ENCODE measurements at places on chromosomes 11 and 22.

- no peak for DNase-seq
Measured at GRCh38 chr11:64585150-64585549, 5.9 kb upstream of the SLC22A12 start.

GRCh38 chr11:122803716-122804115 lies 34.6 kb upstream of the CRTAM start:
- DNase-seq, result no peak

DNA sequence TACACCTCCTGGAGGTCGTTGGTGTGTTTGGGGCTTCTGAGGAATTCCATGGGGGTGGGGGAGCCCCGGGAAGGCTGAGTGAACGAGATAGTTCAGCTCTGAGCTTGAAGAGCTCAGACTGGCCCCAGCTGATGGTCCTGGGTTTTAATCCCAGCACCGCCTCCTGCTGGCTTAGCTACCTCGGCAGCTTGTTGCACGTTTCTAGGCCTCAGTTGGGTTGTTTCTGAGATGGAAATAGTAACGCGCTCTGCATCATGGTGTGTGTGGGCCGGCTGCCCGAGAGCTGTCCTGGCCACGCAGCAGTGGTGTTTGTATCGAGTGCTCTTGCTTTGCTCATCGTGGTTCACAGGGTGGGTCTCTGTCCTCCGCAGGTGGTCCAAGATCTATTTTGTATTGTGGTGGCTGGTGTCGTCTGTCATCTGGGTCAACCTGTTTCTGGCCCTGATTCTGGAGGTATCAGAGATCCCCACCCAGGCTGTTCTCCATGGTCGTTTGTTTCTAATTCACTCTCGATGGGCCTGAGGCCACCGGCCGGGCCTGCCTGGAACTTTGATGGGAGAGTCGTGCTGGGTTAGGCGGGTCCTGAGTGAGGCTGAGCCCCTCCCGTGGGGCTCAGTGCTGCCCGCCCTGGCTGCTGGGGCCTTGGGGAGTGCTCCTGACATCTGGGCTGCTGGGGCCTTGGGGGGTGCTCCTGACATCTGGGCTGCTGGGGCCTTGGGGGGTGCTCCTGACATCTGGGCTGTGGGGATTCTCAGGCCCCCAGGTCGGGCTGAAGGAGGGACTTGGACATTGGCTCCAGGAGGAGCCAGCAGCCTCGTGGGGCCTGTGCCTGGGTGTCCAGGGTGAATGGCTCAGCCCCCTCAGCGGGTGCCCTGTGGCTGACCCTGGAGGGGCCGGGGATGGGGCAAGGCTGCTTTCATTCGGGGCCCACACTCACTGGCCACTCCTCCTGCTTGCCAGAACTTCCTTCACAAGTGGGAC lies 37.7 kb downstream of the TPCN2 start:
- no peak for DNase-seq

GRCh38 chr11:69807106-69807815 lies 12.0 kb downstream of the FGF3 start:
- DNase-seq, result no peak

DNA sequence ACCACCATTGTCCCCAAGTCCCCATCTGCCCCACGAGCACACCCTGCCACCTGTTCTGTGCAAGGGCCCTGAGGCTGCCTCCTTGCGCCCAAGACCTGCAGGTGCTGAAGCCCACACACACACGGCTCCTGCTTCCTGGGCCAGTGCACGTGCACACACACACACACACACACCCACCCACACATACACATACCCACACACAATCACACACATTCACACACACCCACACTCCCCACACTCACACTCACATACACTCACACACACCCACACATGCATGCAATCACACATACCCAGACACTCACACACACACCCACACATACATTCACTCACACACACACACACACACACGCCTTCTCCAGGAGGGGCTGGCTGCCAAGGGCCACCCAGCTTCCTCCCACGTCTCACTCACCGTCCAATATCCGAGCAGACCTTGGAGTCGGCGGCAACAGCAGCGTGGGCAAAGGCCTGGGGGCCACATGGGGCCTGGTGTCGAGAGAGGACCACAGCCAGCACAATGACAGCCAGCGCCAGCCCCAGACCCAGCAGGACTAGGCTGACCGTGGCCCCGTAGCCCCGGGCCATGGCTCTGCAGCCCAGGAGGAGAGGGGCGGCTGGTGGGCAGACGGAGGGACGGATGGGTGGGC lies 616 bp downstream of the GGT5 start:
- DNase-seq, result no peak

DNA sequence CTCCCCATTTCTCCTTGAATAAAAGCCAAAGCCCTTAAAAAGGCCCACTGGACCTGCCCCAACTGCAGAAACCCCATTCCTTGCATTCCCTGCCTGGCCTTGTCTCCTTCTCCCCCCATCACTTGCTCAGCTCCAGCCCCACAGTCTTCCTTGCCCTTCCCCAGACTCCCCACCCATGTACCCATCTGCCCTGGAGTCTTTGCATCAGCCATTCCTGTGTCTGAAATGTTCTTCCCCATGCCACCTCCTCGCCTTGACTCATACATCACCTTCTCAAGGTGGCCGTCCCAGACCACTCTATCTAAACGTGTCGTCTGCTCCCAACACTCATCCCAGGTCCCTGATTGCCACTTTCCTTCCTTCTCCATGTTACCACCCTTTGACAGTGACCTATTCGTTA lies 77.4 kb upstream of the SHANK2 start:
- DNase-seq, result no peak

DNA sequence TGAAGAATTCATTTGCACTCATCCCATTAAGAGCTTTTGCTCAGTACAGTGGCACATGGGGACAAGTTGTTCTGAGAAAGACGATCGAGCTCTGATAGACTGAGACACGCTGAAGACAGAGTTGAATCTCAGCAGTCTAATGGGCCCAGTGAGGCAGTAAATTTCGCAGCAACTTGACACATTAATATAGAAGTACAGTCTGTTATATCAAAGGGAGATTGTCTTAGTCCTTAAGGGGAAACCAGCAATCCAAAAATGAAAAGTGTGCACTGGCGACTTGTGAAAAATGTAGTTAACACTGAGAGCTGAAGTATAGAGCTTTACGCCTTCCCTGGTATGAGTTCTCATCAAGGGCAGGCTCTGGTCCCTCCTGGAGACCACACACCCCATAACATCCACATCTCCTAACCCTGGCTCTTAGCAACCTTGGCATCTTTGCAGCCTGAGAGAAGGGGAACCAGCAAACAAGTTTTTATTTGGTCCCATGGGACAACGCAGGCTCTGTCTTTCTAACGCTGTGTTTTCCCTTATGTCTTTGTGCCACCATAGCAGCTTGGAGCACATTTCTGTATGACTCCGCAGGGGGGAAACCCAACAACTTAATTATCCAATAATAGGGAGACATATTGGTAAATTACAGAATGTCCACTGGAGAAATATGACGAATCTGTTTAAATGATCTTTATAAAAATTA lies 952.5 kb downstream of the OPCML start:
- DNase-seq, result no peak

GRCh38 chr11:2768471-2769408 lies 68.9 kb upstream of the KCNQ1OT1 start:
- DNase-seq, result no peak

- no peak for DNase-seq
Measured at GRCh38 chr22:36002718-36003260, 25.8 kb downstream of the RBFOX2 start.

GRCh38 chr22:25019427-25020184 lies 67.1 kb downstream of the KIAA1671 start:
- DNase-seq, result no peak

DNA sequence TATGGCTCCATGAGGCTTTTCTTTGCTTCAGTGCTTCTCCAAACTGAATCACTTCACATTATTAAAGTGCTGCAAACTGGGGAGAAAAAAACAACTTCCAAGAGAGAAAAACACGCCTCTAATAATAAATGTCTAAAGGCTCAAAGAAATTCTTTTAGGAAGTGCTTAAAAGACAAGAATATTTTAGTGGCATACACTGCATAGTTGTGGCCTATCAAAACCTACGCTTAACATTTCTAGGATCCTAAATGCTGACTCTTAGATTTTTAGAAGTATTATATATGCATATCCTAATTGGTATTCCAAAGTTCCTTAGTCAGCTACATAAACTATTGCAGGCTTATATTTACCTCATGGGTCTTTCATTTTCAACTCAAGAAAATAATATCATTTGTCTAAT lies 879.0 kb upstream of the CCDC90B start:
- no peak for DNase-seq

DNA sequence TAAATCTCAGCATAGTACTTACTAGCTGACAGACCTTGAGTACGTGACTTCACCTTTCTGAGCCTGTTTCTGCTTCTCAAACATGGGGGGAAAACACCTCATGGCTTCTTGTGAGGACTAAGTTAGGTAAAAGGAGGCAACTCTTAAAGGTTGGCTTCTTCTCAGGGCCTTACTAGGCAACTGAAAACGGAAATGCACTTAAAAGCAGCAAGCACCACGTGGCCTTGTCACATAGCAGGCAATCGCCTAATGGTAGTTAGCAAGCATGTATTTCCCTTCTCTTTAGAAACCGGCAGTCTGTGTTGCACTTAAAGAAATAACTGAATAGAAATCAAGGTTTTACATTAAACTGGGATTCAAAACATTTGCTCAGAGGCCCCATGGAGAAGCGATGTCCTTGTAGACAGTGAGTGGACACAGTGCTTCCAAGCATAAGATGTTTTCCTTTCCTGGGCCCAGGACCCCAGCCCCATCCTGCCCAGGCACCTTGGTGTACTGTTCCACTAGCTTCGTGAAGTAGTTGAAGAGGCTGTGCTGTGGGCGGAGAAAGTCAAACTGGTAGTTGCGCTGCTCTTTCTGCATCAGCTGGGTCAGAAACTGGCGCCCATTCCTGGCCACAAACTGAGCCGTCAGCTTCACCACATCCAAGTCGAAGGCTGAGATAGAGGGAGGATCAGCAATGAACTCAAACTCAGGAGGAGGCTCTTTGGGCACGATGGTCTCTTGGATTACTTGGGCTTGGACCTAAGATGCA lies 12.1 kb downstream of the SF3A1 start:
- DNase-seq, result no peak

DNA sequence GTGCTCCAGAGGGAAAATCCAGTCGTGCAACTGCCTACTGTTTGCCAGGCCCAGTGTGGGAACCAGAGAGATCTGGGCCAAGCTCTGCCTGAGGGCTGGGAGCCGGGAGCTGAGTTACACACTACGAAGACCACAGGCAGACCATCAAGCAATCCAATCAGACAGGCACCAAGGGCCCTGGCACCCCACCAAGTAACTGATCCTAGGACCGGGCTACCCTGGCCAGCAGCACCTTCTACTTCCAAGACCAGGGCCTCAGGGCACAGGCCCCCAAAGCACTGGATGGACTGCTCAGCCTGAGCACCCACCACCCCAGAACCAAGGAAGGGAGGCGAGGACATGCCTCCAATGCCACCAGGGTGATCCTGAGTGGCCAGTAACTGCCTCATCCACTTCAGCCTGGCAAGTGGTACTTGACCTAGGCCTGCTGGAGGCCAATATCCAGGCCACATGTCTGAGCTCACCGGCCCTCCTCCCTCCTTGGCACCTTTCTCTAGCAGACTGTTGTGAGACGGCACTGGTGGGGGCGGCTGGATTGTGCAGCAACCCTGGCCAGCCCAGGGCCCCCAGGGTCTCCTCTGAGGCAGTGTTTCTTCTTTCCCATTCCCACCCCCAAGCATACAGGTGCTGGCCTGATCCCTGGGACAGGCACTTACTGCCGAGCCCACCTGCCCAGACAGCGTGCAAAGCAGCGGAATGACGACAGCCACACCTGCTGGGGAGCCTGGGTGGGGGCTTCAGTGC lies 20.7 kb upstream of the ARFGAP3 start:
- no peak for DNase-seq

DNA sequence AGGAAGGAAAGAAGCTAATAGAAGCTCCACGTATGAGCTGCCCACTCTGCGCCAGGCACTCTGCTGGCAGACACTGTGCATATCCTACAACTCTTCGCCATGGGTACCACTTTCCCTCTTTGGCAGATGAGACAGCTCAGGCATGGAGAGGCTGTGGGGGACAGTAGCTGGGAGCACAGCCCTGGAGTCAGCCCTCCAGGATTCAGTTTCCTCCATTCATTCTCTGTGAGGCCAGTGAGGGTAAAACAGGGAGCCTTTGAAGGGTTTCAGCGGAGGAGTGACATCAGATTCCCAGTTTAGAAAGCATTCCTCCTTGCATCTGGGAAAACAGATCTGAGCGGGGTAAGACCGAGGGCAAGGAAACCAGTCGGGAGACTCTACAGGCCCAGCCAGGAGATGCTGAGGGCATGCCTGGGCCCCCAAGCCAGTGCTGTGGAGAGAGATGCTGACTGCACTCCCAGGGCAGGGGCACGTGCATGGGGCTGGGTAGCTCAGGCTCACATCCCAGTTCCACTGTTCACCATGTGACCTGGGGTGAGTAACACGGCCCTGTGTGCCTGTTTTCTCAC lies 58.3 kb upstream of the EMID1 start:
- DNase-seq, result no peak

- no peak for DNase-seq
Measured at GRCh38 chr11:68978626-68978930, 2.2 kb downstream of the MRGPRD start.

- DNase-seq, result no peak
Measured at GRCh38 chr11:104830080-104830479, 68.2 kb downstream of the CASP12 start.

- no peak for DNase-seq
Measured at GRCh38 chr11:9914064-9914463, 250.2 kb downstream of the SWAP70 start.

DNA sequence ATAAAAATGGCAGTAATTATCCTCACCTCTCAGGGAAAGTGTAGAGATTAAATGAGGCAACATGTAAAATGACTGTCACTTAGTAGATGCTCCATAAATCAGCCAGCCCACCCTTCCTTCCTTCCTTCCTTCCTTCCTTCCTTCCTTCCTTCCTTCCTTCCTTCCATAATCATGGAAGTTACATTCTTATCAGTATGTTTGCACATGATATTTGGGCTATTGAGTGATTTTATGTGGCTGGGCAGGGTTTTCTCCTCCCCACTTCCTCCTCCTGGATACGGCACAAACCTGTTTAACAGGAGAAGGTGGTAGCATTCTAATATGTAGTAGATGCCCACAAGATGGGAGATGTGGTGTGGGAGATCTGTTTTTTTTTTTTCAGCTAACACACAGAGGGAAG lies 11.9 kb downstream of the LYVE1 start:
- no peak for DNase-seq

DNA sequence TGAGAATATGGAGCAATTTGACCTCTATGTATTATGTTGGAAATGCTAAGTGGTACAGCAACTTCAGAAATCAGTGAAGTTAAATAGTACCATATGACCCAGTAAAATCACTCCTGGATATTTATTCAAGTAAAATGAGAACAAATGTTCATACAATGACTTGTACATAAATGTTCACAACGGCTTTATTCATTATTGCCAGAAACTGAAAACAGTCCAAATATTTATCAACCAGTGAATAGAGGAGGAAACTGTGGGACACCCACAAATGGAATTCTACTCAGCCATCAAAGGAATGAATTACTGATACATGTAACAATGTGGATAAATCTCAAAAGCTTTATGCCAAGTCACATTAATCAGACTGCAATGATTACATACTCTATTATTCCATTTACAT lies 416.3 kb downstream of the AASDHPPT start:
- DNase-seq, result no peak

GRCh38 chr22:43706151-43706550 lies 106.0 kb downstream of the EFCAB6 start:
- no peak for DNase-seq

- no peak for DNase-seq
Measured at GRCh38 chr22:49588739-49589138, 238.9 kb downstream of the BRD1 start.

- DNase-seq, result peak; percentile 83
Measured at GRCh38 chr11:48093795-48094642, 113.7 kb downstream of the PTPRJ start.

Data from NCI-H1092 treated with DMSO at 0.1 percent for 48 hours (cell line).